Left ventricle myocardium superior (tissue), 1 donor: ENCODE measurements at places on chromosomes 13 and 19. TPM values are rescaled to one million over a fixed set of nuclear protein-coding genes. Genes with fewer than 3 reads are reported as not detected.

Gene MYBPC2
- 0.12 TPM for total RNA-seq

- DNase-seq: no peak
Measured at GRCh38 chr13:104143760-104144416, 1077.7 kb upstream of the SLC10A2 start.

GRCh38 chr19:43773725-43774102, 7.1 kb downstream of the KCNN4 start:
- no peak for DNase-seq

- no peak for DNase-seq
Measured at GRCh38 chr19:2208975-2209374, 27.2 kb downstream of the PLEKHJ1 start.

GRCh38 chr13:74063533-74064100, 70.6 kb downstream of the KLF12 start:
- no peak for DNase-seq

DNA sequence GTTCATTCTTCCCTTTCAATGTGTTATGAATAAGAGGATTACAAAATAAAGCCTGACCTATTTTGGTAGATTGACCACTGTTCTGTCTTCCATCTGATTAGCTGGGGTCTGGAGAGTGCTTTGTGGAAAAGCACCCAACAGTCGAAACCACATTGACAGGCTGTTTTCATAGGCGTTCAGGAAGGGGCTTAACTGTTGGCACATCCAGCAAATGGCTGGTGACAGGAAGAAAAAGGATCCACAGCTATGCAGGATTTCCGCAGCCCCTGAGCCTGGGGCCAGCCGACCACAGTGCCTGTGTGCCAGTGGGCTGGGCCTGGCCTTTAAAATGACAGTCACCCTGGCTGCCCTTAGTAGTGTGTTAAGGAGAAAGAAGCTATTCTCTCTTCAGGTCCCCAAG, 113.3 kb downstream of the SIPA1L3 start:
- DNase-seq: no peak
